ENCODE measurements at places on chromosomes 5 and 9.
A peak's percentile ranks its signal among the peaks of the same experiment; 100 is the strongest.

GRCh38 chr9:76213751-76214150, 180.5 kb downstream of the RFK start:
- no peak overlapping the region for H3K4me3 ChIP-seq
- no peaks in the 10 kb centered on the region for H3K27me3 ChIP-seq
- no peak overlapping the region for H3K27ac ChIP-seq
- H3K4me1 ChIP-seq = peaks cover 23% of the 10 kb centered on the region

GRCh38 chr5:138974227-138975063, 99.3 kb upstream of the LRRTM2 start:
- no peak for DNase-seq
- H3K27me3 ChIP-seq = no peaks in the 10 kb centered on the region
- peaks cover 55% of the 10 kb centered on the region for H3K4me1 ChIP-seq
- peak overlapping the region; percentile 93 for H3K27ac ChIP-seq
- no peak overlapping the region for H3K4me3 ChIP-seq

DNA sequence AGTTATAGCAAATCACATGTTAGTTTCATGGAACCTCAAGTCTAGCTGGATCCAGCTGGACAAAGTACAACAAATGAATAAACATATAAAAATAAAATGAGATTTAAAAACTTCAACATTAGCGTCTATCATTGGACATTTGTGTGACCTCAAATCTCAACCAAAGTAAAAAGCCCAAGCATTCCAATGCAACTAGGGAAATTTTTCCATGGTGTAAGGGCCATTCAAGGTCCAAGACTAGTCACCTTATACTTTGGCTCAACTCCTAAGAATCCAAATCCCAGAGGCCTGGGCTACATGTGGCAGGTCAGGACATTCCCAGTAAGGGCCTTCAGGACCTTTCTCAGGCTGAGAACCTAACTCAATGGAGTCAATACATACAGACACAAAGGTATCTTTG, 137.4 kb upstream of the DMAC1 start:
- no peaks in the 10 kb centered on the region for H3K36me3 ChIP-seq
- no peak overlapping the region for H3K27ac ChIP-seq
- no peak overlapping the region for H3K4me3 ChIP-seq
- peaks cover 13% of the 10 kb centered on the region for H3K4me1 ChIP-seq
- peaks cover 1% of the 10 kb centered on the region for H3K27me3 ChIP-seq

DNA sequence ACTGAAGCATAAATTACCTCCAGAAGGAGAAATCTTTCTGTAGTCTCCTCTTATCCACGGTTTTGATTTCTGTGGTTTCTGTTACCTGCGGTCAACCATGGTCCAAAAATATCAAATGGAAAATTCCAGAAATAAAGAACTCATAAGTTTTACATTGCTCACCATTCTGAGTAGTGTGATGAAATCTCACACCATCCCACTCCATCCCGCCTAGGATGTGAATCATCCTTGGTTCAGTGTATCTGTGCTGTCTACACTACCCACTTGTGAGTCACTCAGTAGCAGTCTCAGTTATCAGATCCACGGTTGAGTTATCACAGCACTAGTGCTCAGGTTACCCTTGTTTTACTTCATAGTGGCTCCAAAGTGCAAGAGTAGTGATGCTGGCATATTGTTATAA, 371.2 kb downstream of the NFIB start:
- H3K4me3 ChIP-seq = no peak overlapping the region
- DNase-seq = no peak
- H3K27me3 ChIP-seq = no peaks in the 10 kb centered on the region
- H3K27ac ChIP-seq = peak overlapping the region; percentile 79
- H3K4me1 ChIP-seq = peaks cover 41% of the 10 kb centered on the region

- peak overlapping the region; percentile 1 for H3K27ac ChIP-seq
- peaks cover 11% of the 10 kb centered on the region for H3K4me1 ChIP-seq
- H3K36me3 ChIP-seq = no peaks in the 10 kb centered on the region
Observed at GRCh38 chr9:32705059-32705458, 69.6 kb upstream of the TAF1L start.

DNA sequence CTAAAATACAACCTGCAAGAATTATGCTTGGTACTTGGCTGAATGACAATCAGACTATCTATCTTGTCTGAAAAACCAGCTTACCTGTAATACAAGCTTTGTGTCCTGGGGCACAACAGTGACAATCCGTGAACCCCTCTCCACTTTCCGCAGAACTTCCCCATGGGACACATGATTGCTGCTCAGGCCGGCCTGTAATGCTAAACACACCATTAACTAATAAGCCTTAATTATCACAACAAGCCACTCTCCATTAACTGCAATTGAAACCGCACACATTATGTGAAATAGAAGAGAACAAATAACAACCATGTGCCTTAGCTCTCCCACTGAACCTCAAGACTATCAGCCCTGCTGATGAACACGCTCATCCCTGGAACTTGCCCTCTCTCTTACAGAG, 33.7 kb downstream of the ELP1 start:
- no peak overlapping the region for H3K27ac ChIP-seq
- no peaks in the 10 kb centered on the region for H3K27me3 ChIP-seq
- peaks cover 48% of the 10 kb centered on the region for H3K36me3 ChIP-seq

Measured in chondrocyte (in vitro differentiated cells).